ENCODE measurements at places on chromosomes 2 and 18. TPM values are rescaled to one million over a fixed set of nuclear protein-coding genes. Genes with fewer than 3 reads are reported as not detected.

The GPR39 gene
- polyA plus RNA-seq, result 3.6 TPM

The CLHC1 gene
- 14.4 TPM for polyA plus RNA-seq

The TNFAIP6 gene
- polyA plus RNA-seq, result 16.6 TPM

The PTPRN gene
- polyA plus RNA-seq, result 11.7 TPM

The TMEM163 gene
- not detected for polyA plus RNA-seq

DNA sequence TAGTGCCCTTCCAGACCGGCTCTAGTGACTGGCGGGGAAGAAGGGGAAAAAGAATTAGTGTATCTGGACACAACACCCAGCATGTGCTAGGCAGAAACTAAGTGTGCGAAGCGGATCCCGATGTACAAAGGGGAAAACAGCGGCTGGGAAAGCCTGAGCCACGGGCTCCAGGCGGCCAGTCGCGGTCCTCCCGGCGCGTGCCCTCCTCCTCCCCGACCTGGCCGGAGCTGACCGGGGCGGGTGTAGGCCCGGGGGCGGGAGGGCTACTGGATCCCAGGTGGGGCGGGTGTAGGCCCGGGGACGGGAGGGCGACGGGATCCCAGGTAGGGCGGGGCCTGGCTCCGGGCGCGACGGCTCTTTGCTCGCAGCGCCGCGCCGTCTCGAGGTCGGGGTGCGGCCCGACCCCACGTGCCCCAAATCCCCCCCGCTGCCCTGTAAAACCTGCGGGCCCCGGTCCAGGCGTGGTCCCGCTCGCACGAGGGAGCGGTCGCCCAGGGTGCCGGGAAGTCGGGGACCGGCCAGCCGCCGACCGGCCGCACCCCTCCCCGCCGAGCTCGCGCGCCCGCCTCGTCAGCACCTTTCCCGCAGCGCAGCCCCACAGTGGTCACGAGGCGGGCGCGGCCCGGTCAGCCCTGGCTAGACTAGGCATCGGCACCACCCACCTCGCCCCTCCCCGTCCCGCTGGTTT lies 48.8 kb downstream of the C2orf42 start:
- DNase-seq, result no peak

DNA sequence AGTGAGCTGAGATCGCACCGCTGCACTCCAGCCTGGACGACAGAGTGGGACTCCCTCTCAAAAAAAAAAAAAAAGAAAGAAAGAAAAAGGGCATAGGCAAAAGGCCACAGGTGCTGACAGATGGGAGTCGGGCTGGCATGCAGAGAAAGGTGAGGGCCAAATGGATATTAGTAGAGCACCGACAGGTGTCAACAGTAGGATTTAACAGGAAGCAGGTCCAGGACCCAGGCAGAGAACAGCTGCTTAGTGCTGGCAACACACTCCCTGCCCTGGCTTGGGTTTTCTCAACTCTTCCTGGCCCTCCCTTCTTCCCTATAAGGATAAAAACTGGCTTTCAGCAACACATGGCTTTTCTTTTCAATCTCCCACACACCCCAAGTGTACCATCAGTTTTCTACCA lies 84.9 kb downstream of the MRO start:
- DNase-seq, result no peak

DNA sequence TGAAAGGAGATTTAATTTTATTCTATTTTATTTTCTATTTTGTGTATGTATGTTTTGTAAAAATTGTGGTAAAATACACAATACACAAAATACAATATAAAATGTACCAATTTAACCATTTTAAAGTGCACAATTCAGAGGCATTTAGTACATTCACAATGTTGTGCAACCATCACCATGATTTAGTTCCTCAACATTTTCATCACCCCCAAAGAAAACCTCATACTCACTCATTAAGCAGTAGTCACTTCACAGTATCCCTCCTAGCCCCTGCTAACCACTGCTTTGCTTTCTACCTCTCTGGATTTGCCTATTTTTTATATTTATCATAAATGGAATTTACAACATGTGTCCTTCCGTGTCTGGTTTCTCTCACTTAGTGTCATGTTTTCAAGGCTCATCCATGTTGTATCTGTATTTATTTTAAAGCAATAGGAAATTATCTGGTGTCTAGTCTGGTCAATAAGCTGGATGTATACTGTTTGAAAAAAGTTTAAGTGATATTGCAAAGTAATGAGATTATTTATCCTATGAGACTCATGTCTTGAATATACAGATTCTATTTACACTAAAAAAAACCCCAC lies 77.9 kb upstream of the GLS start:
- DNase-seq, result no peak

- DNase-seq, result no peak
Measured at GRCh38 chr18:46554406-46555080, 102.5 kb downstream of the LOXHD1 start.

DNA sequence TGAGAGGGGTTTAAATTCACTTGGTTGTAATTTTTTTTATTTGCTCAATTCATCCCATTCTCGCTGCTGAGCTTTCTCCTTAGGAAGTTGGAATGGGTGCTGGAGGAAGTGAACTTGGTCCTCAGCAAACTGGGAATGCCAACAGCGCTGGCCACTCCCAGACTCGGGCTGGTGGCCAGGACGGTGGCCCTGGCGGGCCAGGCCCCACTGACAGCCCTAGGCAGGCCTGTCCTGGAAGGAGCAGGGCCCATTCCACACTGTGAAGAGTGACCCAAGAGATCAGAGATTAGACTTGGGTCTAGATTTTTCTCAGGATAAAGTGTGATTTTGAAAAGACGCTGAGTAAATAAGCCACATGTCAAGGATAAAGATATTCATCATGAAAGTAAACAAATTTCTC lies 132.7 kb downstream of the HDAC4 start:
- DNase-seq, result no peak

- no peak for DNase-seq
Measured at GRCh38 chr2:234980451-234981187, 28.8 kb downstream of the SH3BP4 start.

GRCh38 chr2:187554011-187554703 lies at the start of gene TFPI:
TSS of gene TFPI (minus strand) at chr2:187554435. CDS start at chr2:187503768, 50,667 bp downstream.
- DNase-seq, result no peak
